ENCODE measurements at places on chromosomes 5 and 9.

- DNase-seq, result no peak
Observed at GRCh38 chr5:135119481-135119880, 85.5 kb upstream of the PITX1 start.

DNA sequence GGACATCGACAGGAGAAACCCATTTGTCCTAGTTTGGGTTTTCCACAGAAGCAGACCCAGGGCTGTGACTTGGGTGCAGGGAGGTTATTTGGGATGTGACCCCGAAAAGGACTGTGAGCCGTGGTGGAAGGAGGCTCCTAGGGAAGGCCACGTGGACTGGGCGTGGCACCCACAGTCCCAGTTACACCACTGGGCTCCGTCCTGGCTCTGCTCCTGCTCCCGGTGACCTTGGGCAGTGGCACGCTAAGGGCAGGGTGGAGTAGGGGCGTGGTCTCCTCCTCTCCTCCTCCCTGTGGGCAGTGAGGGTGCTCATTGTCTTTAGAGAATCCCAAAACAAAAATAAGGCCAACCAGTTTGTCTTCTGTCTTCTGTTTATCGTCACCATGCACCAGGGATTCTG, 190.1 kb downstream of the GADD45G start:
- DNase-seq, result no peak

DNA sequence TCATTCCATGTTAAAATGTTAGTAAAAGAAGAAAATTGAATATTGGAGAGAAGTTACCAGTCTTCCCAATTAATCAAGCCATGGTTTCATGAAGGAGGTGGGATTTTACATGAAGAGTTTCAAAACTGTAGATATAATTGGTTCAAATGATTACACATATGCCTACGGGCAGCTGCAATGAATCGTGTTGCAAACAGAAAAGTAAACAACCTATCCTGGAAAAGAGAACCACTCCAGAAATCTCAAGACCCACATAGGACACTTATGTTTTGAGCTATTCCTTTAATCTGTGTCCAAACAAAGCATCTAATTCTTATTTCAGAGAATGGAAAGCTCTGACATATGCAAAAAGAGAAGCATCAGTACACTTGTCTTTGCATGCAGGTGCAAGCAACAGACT, 340.2 kb downstream of the NDUFS4 start:
- no peak for DNase-seq

DNA sequence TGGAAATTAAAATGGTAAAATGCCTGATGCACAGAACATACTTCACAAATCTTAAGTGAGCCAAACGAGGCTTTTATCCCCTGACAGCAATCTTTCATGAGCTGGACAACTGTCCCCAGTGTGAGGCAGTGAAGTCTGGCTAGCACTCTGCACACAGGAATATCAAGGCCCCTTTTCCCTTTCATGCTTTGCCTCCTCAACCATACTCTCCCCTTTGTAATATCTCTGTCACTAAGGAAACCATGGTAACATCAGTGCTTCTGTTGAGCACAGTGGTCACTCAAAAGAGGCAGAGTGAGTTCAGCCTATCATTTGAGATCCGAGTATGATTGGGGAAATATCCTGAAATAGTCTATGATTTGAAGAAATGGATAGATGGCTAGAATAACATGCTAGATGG, 318.3 kb downstream of the ENC1 start:
- DNase-seq, result no peak

DNA sequence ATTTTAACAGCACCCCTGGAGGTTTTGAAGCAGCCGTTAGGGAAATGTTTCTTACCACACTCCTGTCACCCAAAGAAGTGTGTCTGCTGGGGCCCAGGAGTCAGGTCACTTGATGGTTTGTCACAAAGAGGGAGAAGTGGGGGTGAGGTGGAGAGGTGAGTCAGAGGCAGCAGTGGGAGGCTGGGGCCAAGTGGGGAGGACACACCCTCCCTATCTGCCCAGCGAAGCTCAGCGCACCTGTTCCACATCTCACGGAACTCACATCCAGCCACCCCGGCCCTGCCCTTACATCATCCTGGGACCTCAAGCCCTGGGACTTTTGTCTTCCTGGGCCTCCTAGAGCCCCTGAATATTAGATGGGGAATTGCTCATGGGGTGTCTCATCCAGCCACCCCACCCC, 171.1 kb upstream of the SMIM23 start:
- DNase-seq, result no peak

- DNase-seq, result no peak
Observed at GRCh38 chr5:108079753-108080152, 302.1 kb downstream of the FBXL17 start.

- peak; percentile 70 for DNase-seq
Observed at GRCh38 chr9:113817171-113817570, 58.9 kb upstream of the ZNF618 start.

- DNase-seq, result no peak
Observed at GRCh38 chr9:110799396-110799795, 130.8 kb downstream of the MUSK start.

DNA sequence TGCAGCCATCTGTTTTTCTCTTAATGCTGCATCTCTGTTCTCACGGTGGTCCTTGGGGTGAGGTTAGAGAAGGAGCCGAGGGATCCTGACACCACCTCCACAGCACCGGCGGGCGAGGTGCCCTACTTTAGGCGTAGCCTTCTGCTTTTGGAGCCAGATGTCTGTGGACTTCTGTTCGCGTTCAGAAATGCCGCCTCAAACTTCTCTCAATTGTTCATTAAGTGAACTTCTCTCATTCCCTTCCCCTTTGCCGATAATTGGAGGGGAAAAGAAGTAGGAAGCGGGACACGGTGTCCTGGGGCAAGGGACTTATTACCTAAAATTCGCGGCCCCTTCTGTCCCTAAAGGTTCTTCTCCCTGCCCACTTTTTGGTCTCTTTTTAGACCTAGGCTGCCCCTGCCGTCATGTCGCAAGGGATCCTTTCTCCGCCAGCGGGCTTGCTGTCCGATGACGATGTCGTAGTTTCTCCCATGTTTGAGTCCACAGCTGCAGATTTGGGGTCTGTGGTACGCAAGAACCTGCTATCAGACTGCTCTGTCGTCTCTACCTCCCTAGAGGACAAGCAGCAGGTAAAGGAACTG, 455 bp downstream of the KIF20A start:
- no peak for DNase-seq

- no peak for DNase-seq
Observed at GRCh38 chr5:31413030-31413812, 118.7 kb downstream of the DROSHA start.

- no peak for DNase-seq
Observed at GRCh38 chr5:38650946-38651345, 94.5 kb upstream of the LIFR start.

DNA sequence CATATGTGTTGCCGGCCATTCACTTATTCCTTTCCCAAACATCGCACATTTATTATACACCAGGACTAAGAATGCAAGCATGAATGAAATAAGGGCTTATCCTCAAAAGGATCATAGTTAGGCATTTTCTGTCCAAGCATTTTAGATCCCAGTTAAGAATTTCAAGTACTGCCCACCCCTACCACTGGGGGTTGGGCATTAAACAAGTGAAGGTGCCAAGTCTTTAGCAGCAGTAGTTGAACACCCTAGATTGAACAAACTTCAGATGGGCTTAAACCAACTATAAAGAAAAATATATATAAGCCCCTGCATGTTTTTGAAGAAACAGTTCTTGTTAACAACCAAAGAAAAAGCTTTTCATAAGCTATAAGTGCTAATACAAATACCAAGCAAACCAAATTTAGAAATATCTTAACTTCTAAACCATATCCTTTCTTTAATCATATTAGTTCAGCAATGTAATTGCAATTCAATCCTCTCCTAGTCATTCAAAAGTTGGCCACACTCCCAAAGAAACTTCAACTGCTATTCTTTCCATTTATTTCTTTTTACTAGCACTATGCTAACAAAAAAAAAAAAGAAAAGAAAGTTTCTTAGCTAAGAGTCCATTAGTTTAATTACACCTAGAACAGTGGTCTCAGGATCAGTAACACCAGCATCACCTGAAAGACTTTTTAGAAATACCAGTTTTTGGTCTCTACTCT, 149.8 kb downstream of the MLLT3 start:
- no peak for DNase-seq

GRCh38 chr5:9358961-9359685, 186.8 kb downstream of the SEMA5A start:
- DNase-seq, result no peak

GRCh38 chr5:176183321-176184074, 54.7 kb upstream of the SIMC1 start:
- peak; percentile 52 for DNase-seq

GRCh38 chr9:120856700-120857099, 14.0 kb upstream of the PSMD5 start:
- peak; percentile 3 for DNase-seq

DNA sequence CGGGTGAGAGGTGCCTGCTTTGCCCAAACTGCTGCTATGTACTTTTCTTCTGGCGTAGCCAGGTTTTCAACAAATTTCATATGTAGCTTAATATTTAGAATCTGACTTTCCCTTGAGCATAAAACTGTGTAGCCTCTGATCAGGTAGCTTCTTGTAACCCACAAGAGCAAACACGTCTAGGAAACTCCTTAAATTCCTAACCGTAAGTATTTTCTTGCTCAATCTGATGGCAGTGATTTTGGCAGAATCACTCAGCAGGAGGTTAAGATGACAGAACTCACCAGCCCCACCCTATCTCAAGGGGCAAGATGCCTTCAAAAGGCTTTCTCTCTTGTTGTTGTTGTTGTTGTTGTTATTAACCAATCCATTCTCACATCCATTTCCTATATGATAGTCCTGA, 20.8 kb downstream of the CKMT2 start:
- no peak for DNase-seq

- no peak for DNase-seq
Observed at GRCh38 chr5:141373673-141374317, at the start of gene PCDHGA6. TSS of gene PCDHGA6 (plus strand) at chr5:141373891. CDS start at chr5:141374084, 193 bp downstream.

DNA sequence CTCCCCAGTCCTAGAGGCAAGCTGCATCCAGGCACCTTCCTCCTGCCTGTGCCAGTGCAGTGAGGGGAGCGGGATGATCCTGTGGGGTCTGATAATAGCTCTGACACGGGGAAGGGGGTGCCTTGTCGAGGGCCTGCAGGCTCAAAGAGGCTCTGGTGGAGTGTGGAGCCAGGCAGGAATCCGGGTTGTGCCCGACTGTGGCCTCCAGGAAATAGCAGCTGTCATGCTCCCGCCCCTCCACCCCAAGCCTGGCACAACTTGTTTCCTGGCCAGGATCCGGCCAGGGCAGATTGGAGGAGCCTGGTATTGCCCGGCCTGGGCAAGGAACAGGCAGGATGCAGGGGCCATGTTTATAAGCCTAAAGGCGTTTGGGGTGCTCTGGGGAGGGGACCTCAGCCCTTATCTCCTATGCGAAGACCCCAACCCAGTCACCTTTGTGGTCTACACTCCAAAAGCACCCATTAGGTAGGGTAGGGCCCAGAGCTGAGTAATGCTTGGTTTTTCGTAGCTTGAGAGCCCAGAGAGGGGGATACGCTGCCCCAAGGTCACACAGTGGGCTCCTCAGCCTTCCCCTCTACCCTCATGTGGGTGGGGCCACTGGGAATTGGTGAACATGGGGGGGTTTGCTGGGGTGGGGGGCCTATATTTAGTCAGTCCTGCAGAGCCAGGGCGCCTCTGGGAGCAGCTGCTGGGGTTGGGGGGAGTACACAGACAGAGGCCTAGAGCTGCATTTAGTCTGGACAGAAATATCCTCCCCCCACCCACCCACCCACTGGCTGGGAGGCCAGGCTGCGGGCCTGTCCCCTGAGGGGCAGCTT, 12.2 kb downstream of the CXXC5 start:
- DNase-seq, result no peak

- DNase-seq, result no peak
Observed at GRCh38 chr5:36261186-36261585, 19.5 kb upstream of the NADK2 start.

DNA sequence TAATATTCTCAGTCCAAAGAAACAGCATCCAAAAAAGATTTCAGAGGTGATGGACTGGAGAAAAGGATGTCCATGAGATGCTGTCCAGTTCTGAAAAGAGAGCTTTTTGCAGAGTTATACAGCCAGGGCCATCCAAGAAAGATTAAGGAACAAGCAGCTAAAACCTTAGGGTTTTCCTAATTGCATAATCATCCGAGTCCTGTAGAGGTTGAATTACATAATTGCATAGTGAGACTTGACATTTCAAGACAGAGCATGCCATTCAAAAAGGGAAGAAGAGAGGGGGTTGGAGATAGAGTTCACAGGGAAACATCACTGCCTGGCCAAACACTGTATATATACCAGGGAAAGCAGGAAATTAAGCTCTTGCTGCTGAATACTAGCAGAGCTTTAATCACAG, 1729.2 kb upstream of the WWC1 start:
- DNase-seq, result no peak

GRCh38 chr9:134932606-134933005, 14.9 kb upstream of the FCN1 start:
- no peak for DNase-seq

DNA sequence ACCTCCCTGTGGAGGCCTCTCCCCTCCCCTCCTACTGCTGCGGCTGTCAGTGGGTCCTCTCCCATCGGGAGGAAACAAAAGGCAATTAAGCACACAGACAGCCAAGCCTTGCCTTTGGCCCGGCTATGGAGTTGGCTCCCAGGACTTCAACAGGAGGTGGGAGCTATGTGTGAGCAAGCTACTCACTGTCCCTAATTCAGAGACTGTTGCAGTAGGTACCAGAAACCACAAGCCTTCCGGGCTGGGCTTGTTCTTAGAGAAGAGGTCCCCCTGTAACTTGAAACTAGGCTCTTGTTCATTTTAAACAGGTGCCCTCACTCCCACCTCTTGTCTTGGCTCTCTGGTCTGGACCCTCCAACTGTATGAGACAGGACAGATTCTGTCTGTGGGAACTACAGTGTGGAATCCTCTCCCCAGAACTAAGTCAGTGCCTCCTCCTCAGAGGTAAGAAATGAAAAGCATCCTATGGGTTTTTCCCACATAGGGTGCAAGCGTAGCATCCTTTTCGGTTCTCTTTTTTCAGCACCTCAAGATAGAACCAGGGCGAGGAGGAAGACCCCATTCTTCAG, 561.1 kb downstream of the EBF1 start:
- DNase-seq, result no peak

- no peak for DNase-seq
Observed at GRCh38 chr5:9069650-9070049, 476.2 kb downstream of the SEMA5A start.

DNA sequence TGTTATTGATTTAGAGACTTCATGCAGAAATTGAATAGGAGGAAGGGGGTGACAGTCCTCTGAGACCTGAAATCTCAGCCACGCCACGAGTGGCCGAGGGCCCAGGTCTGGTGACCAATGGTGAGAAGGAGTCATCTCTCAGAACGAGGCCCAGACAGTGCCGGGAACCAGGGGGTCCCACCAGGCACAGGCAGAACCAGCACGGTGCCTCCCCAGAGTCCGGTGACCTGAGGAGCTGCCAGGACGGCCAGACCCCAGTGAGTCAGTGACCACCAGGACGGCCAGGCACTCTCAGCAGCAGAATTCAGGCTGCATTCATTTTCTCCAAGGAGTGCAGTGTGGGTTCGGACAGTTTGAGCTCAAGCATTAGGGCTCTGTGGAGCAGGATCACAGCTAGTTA, 43.8 kb upstream of the NKD2 start:
- DNase-seq, result no peak

DNA sequence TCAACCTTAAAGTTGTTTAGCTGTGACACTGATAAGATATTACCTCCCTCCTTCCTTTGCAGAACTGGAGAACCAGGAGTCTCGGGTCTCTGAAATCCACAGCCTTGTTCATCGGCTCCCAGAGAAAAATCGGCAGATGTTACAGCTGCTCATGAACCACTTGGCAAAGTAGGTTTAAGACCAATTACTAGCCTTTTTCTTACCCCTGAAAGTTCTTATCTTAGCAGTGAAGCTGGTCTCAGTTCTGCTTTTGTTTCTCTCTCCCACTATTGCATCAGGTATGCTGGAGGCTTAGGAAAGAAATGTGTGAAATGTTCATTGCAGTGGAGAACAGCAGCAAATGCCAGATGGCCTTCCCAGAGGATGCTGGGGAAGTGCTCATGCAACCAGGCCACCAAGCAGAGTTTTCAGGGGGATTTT, 287.4 kb downstream of the ARHGAP26 start:
- no peak for DNase-seq

Data from NCI-H2171 (cell line).